ENCODE measurements at places on chromosomes 4 and X.

DNA sequence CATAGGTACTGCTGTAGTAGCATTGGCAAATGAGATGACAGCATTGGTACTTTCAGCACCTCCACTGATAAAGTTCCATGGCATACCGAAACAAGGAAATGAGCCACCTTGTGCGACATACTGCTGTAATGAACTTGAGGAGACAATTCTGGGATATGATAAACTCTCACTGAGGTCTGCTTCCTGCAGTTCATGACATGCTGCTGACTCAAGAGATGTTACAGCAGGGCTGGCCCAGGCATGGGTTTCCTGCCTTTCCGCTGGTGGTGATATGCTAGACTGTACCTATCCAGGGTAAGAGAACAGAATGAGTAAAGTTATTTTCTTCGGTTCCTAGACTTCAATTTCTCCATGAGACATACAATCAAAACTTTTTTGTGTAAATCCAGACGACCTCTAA, 17.1 kb downstream of the BEND2 start:
- DNase-seq = no peak

- no peak for DNase-seq
Measured at GRCh38 chr4:127772769-127773671, 9.1 kb upstream of the HSPA4L start.

GRCh38 chrX:8520791-8521190, 56.2 kb downstream of the VCX3B start:
- no peak for DNase-seq

DNA sequence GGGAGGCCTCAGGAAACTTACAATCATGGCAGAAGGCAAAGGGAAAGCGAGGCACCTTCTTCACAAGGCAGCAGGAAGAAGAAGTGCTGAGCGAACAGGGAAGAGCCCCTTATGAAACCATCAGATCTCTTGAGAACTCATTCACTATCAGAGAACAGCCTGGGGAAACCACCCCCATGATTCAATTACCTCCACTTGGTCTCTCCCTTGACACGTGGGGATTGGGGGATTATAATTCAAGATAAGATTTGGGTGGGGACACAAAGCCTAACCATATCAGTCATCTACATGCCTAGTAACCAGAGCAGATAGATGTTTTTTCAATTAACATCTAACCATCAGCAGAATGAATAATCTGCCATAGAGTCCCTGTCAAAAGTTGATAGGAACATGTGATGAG, 30.4 kb downstream of the FAM13A start:
- no peak for DNase-seq

DNA sequence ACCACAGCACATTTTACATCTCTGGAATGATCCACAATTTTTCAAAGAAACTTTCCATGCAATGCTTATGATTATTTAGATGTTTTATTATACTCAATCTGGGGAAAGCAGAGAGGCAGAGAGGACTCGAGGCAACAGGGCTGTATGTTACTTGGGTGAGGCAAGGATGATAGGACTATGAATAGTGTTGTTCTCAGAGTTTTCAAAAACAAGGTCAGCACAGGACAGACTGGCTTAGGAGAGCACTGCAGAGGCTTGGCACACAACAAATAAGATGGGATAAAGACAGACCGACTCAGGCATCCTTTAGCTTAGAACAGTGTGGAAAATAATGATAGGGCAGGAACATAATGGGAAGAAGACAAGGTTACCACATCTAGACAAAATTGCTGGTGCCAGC, 65.4 kb downstream of the TMEM150C start:
- no peak for DNase-seq

- DNase-seq = no peak
Measured at GRCh38 chr4:119977076-119977940, 89.3 kb downstream of the MAD2L1 start.

- DNase-seq = no peak
Measured at GRCh38 chr4:77209936-77210335, 52.9 kb downstream of the CCNG2 start.

GRCh38 chr4:97646997-97647396, 496.3 kb downstream of the STPG2 start:
- DNase-seq = no peak

GRCh38 chr4:38082424-38083385, 122.5 kb downstream of the PTTG2 start:
- DNase-seq = no peak

DNA sequence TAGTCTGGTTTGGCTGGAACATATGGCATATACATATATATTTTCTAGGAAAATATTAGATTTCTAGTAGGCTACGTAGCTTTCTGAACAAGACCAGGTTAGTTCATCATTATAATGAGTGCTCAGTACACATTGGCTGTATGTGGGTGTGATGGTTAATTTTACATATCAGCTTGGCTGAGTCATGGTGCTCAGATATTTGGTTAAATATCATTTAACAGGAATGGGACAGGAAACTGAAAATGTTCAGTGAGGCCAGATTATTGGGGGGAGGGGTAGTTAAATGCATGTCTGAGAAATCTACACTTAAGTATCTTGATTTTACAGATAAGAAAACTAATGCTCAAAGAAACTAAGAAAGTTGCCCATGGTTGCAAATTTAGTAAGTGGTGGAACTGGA, 160.1 kb downstream of the RBMX2 start:
- DNase-seq = no peak

GRCh38 chr4:87913896-87914295, 61.6 kb upstream of the SPP1 start:
- no peak for DNase-seq

DNA sequence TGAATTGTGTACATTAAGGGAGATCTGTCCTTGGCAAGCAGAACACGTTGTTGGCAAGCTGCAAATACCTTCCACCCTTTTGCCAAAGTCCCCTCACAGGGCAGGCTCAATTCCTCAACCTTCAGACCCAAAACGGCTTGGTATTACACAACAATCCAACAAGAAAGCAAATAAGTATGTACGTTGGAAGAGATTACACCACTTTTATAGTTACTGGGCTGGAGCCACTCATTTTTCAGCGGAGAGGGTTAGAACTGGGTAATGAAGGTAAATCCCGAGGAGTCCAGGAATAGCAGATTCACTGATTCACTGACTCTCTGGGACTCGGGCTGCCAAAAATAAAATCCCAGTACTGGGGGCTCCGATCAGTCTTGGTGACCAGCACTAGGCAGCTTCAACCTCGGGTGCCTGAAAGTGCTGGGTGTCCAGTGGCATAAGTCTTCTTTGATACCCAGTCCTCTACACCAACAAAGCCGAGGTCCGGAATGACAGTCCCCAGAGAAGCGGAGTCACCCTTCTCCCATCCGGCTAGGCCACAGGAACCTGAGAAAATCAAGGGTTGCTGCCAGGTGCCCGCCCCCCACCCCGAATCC, 587 bp downstream of the TIMM8A start:
- no peak for DNase-seq

- DNase-seq = no peak
Measured at GRCh38 chr4:8000721-8001491, 61.2 kb upstream of the AFAP1 start.

GRCh38 chr4:24999392-25000089, 31.2 kb downstream of the LGI2 start:
- no peak for DNase-seq

DNA sequence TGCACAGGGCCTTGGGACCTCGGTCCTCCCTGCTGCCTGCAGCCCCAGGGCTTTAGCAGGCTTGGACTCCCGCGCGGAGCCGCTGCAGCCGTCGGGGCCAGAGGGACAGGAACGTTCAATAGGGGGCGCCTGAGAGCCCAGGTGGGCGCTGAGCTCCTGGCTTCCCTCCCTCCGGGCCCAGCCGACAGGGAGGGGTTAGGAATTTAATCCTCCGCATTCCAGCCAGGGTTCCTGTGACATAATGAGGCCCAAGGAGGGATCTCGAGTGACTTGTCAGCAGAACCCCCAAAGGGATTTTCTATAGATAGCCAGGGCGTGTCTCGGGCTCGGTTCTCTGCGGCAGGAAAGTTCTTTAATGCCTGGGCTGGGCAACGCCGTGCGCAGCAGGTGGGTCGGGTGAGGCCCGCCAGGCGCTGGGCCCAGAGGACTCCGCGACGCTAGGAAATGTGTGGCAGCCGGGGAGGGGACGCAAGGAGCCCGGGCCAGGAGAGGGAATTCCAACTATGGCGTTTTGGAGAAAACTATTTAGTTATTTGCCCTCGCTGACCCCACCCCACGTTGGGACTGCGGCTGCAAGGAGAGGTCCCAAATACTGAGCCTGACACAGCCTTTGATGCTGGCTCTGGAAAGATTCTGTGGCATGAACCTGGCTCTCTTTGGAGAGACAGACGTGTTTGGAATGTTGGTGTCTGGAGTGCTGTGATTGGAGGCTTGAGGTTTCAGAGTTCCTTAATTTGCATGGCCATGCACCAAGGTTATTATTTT, 285.2 kb upstream of the GATB start:
- DNase-seq = no peak

GRCh38 chr4:15242021-15242420, 185.8 kb upstream of the C1QTNF7 start:
- no peak for DNase-seq

- no peak for DNase-seq
Measured at GRCh38 chr4:83074086-83074704, 39.2 kb downstream of the COPS4 start.

DNA sequence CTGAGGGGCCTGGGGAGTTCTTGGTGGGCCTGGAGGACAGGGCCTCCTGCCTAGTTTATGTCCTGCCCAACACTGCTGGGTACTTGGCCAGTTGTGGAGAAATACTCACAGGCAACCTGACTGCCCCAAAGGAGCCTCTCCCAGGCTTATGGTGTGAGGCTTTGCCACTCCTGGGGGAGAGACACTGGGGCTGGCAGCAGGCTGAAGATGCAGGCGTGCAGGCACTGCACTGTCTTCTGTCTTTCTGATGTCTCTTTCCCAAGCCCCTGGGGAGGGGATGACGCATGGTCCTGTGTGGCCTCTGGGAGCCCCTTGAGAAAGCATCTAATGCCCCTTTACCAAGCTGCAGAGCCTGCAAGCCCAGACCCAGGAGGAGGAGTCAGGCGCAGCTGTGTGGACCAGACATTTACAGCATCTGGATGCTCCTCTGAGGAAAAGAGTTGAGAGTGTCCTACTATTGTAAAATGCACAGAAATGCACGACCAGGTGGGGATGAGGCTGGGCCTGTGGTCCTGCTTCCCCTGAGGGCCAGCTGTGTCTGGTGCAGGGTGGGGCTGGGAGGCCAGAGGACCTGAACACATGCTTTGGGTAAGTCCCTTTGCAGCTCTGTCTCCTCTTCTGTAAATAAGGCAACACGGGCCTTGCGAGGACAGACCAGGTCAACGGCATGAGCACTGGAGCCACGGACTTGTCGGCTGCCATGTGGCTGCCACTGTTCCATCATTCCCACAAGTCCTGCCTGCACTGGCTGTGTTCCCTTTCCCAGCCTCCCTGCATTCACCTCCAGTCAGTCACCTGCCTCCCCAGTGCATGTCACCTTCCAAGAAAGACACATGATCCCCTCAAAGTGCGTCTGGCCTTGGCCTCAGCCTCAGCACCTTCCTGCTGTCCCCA, 8.4 kb downstream of the TMEM271 start:
- DNase-seq = no peak

All from tibial artery (tissue), 4 donors.